ENCODE measurements at places on chromosomes 11 and 22.

DNA sequence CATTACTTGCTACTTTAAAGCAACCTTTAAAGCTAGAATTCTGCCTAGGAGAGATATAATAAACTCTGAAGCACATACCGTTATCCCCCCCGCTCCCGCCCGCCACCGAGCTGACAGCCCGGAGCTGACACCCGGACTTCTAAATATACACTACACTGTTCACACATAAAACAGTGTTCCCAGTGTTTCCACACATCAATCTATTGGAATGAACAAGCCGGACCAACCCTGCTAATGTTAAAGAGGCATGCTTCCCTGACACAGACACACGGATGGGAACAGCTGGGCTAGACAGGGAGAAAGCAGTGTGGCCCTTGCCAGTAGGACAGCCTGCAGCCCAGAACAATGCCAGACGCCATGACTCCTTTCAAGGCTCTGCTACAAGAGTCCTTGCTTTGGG lies 108.4 kb upstream of the CSNK2A3 start:
- no peak overlapping the region for H3K4me3 ChIP-seq
- no peaks in the 10 kb centered on the region for H3K27me3 ChIP-seq
- H3K27ac ChIP-seq: no peak overlapping the region
- H3K4me1 ChIP-seq: no peaks in the 10 kb centered on the region
- DNase-seq: no peak

DNA sequence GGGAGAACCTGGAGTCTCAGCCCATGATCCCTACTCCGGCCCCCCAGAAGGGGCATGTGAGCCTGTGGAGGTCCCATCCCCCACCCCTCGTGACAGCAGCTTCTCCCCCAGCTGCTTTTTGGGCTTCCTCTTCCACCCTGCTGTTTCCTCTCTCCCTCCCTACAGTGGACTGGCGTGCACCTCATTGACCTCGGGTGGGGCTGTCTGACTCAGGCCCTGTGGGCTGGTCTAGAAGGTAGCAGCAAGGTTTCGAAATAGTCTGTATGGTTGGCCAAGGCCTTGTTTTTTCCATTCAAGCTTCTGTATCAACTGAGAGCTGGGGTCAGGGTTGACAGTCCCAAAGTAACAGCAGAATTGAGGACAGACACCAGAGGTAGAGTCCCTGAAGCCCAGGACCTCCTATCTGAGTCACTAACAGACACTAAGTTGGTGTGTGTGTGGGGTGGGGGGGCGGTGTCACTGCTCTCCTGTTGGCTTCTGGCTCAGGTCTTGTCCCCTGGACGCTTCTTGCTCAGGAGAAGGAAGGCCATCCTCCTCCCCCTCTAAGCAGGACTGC lies 7.7 kb downstream of the SLC37A2 start:
- H3K27me3 ChIP-seq: no peaks in the 10 kb centered on the region
- no peak overlapping the region for H3K4me3 ChIP-seq
- DNase-seq: no peak
- no peak overlapping the region for H3K27ac ChIP-seq

DNA sequence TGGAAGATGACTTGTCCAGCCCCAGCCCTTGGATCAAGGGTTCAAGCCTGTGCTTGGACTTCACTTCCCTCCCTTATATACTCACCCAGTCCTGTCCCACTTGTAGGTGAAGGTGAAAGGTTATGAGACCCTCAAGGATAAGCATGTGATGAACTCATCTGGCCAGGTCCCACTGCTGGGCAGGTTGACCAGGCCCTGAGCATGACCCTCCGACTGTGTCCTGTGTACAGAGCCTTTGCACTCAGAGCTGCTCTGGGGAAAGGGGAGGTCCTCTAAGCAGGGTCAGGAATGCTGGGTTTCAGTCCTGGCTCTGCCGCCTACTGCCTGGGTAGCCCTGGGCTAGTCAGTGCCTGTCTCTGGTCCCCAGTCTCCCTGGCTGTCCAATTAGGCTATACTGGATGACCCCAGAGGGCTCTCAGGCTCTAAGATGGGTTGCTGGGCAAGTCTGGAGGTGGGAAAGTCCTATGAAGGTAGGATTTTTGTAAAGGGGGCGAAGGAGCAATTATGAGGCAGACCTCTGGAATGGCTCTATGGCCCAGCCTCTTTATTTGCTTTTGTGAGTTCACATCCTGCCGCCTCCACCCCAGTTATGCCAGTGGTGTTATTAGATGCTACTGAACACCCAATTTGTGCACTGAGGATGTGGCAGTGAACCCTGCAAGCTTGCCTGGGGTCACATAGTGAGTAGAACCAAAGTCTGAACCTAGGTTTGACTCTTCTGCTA lies 14.1 kb downstream of the DGAT2 start:
- no peak for DNase-seq
- no peaks in the 10 kb centered on the region for H3K27me3 ChIP-seq
- H3K4me3 ChIP-seq: no peak overlapping the region
- H3K27ac ChIP-seq: no peak overlapping the region
- no peaks in the 10 kb centered on the region for H3K4me1 ChIP-seq

DNA sequence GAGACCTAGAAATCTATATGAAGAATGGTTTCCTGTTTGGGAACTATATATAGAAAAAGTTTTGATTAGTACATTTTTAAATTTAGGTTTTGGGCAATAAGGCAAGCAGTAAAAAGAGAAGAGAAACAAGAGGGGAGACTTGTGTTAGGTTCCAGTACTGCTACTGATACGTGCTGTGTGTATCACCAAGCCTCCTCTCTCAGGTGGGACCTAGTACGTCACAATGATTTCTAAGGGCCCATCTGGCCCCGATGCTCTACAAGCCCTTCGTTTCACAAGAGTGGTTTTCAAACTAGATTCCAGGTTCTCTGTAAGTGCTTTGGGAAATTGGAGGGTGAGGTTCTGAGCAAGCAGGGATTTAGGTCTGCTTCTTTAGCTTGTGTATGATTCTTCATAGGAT lies 39.2 kb downstream of the USP35 start:
- H3K4me1 ChIP-seq: no peaks in the 10 kb centered on the region
- no peak overlapping the region for H3K27ac ChIP-seq
- H3K36me3 ChIP-seq: no peaks in the 10 kb centered on the region
- H3K4me3 ChIP-seq: no peak overlapping the region

GRCh38 chr11:1748636-1749394 lies 1.6 kb downstream of the IFITM10 start:
- H3K36me3 ChIP-seq: no peaks in the 10 kb centered on the region
- H3K27ac ChIP-seq: no peak overlapping the region
- DNase-seq: no peak
- no peaks in the 10 kb centered on the region for H3K4me1 ChIP-seq

DNA sequence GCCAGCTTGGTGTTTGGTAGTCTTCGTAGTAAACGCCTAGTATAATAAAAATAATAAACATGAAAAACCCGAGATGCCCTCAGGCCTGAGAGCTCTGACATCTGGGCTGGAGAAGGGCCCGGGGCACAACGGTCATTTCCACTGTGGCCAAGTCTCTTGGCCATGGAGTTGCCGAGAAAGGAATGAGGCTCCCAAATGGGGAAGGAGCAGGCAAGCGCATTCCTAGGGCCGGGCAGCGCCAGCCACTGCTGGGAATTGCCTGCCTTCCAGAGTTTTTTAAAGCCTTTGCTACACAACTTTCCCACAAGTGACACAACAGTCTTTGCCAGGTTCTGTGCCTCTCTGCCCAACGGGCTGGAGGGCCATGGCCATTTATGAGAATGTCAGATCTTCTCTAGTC lies 103.4 kb downstream of the NAV2 start:
- H3K4me1 ChIP-seq: peaks cover 24% of the 10 kb centered on the region
- no peak overlapping the region for H3K4me3 ChIP-seq
- H3K36me3 ChIP-seq: no peaks in the 10 kb centered on the region
- no peaks in the 10 kb centered on the region for H3K27me3 ChIP-seq
- peak; percentile 43 for DNase-seq

- no peak overlapping the region for H3K4me3 ChIP-seq
- no peak overlapping the region for H3K27ac ChIP-seq
- DNase-seq: no peak
- H3K4me1 ChIP-seq: no peaks in the 10 kb centered on the region
- no peaks in the 10 kb centered on the region for H3K27me3 ChIP-seq
Observed at GRCh38 chr22:16972311-16972710, 35.7 kb downstream of the GAB4 start.

DNA sequence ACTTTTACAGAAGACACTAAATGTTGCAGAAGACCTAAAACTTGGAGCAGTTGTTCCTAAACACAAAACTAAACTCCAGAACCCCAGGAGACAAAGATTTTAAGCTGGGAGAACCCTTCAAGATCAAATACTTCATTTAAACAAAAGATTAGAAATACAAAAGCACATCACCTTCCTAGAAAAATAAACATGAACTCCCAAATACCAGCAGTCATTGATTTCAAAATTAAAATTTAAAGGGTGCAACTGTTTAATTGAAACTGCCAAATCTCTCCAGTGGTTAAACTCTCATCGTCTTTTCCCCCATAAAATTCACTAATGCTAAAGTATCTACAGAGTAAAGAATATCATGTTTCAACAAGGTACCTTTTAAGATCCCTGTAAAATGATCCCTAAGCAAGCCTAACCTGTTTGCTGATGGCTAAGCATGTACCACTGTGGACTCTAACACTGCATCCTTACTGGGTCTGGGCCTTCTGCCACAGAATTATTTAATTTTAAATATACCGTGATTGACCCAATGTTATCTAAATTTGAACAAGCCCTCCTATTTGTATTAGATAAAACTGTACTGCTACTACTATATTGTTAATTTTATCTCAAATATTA lies 53.7 kb upstream of the CCDC34 start:
- H3K27me3 ChIP-seq: no peaks in the 10 kb centered on the region
- DNase-seq: no peak
- H3K36me3 ChIP-seq: no peaks in the 10 kb centered on the region
- H3K4me3 ChIP-seq: no peak overlapping the region

DNA sequence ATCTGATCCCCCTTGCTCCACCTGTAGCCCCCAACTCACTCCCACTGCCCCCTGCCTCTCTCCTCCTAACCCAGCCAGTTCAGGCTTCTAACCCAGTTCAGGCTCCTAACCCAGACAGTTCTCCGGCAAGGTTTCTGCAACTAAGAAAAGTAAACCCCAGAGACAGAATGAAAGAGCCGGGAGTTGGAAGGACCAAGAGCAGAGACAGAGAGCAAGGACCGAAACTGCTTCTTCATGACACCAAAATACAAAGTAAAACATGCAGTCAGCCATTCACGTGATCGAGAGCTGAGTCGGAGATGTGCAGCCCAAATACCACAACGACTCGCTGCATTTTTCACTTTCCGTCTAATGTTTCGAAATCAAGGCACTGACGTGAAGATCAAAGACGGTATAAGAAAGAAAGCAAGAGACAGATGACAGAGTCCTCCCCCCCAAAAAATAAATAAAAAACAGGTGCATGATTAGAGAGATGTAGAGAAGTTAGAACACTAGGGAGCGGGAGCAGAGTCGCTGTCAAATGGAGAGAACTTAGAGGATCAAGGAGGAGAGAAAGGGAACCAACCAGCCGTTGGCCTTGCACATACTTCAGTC lies 884 bp downstream of the IL10RA start:
- H3K36me3 ChIP-seq: no peaks in the 10 kb centered on the region
- no peak overlapping the region for H3K4me3 ChIP-seq
- H3K27me3 ChIP-seq: peaks cover 14% of the 10 kb centered on the region
- DNase-seq: no peak
- no peaks in the 10 kb centered on the region for H3K4me1 ChIP-seq
- no peak overlapping the region for H3K27ac ChIP-seq

DNA sequence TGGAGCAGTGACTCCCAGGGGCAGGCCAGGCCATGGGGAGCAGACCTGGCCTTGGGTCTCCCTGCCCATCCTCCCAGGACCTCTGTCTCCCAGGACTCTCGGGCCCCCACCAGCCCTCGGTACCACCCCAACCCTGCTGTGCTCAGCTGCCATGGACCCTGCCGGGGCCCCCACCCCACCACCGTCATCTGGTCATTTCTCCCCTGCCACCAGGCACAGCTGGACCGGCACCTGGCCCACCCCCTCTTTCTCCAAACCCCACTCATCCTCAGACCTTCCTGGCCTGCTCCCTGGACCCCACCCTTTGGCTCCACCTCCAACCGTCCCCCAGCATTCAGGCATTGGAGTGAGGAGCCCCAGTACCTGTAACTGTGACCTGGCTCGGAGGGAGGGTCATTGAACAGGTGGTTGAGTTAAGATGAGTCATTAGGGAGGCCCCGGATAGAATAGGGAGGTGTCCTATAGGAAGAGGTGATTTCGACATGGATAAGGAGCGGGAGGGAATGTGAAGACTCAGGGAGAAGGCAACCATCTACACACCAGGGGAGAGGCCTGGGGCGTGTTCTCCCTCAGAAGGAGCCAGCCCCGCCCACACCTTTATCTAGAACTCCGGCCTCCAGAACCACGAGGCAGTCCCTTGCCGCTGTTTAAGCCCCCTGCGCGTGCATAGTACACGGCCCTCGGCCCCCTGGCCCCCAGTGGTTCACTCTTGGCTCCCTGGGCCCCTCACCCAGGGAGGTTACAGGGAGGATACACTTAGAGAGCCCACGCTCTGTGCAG lies 1395.9 kb downstream of the BRD1 start:
- peak; percentile 61 for DNase-seq
- H3K27me3 ChIP-seq: no peaks in the 10 kb centered on the region
- H3K4me1 ChIP-seq: peaks cover 5% of the 10 kb centered on the region
- no peaks in the 10 kb centered on the region for H3K36me3 ChIP-seq
- H3K4me3 ChIP-seq: no peak overlapping the region

Data from mesendoderm (in vitro differentiated cells).